Kidney (tissue), 22 donors: ENCODE measurements at places on chromosomes 7 and 10.

- no peak for DNase-seq
Observed at GRCh38 chr10:74081192-74081803, 69.3 kb downstream of the AP3M1 start.

GRCh38 chr10:79602953-79603352, 7.8 kb upstream of the SFTPA1 start:
- no peak for DNase-seq

DNA sequence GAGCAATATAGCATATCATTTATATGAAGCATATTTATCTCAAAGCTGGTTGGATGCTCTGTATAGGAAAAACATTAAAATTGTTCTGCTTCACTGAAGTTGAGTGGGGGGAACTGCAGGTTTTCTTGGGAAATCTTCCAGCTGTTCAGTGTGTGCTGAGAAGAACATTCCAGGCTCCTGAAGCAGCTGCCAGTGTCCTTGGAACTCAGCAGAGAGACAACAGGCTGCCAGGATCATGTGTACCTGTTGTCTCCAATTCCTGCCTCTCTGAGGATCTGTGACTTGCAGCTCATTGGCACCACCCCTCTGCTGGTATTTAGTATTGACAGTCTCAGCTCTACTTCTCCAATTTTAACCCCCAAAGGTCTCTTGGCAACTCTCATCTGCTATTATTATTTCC, 42.3 kb upstream of the PRKG1 start:
- DNase-seq = no peak

DNA sequence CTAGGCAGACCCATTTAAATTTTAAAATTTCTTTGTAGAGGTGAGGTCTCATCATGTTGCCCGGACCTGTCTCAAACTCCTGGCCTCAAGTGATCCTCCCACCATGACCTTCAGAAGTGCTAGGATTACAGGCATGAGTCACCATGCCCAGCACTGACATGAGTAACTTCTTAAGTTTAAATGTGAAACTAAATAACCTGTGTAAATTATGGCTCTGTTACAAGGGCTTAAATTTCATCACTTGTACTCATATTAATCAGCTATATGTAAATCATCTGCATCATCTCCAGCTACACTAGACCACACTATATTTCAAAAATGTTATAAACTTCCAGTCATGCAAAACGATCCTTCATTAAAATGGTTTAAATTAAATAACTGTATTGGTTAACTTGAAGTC, 56.1 kb downstream of the ATAD1 start:
- no peak for DNase-seq

GRCh38 chr7:151626422-151627115, 106.9 kb upstream of the RHEB start:
- DNase-seq = peak; percentile 58

- DNase-seq = no peak
Observed at GRCh38 chr10:77614778-77615625, 22.6 kb downstream of the KCNMA1 start.

DNA sequence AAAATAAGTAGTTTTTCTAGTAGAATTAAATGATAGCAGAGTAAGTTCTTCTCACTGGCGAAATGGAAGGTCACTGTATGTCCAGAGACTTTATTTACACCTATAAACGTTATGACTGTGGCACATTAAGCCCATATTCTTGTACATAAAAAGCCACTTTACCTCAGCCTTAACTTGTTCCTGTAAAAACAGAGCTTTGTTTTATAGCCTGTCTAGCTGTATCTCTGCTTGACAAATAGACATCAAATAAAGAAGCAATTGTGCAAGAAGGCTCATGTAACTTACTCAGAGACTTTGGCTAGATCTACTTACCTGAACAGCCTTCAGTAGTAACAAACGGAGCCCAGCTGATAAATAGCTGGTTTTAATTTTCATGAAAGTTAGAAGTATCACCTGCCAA, 324.1 kb upstream of the BMPER start:
- no peak for DNase-seq

GRCh38 chr10:72058989-72059842, 29.1 kb downstream of the SPOCK2 start:
- DNase-seq = no peak

GRCh38 chr7:151138153-151138851, 29.2 kb downstream of the GBX1 start:
- DNase-seq = no peak

GRCh38 chr7:55565681-55566080, 6.6 kb downstream of the VOPP1 start:
- no peak for DNase-seq

DNA sequence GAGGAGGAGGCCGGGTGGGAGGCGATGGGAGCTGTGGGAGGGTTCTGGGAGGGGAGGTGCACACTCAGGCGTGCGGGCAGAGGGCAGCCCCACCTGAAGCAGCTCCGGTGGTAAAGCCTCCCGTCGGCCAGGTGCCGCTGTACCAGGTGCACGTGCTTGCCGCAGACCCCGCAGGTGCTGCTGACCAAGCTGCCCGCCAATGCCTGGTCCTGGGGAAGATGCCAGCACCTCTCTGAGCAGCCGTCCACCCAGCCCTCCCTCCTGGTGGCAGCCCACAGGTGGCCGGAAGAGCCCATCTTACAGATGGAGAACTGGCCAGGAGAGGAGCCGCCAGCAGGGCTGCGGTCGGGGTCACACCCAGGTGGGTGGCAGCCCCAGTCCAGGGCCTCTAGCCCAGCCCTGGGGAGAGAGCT, 12.6 kb downstream of the MICALL2 start:
- DNase-seq = peak; percentile 44

GRCh38 chr10:22849077-22849805, 78.6 kb upstream of the ARMC3 start:
- peak; percentile 25 for DNase-seq

- no peak for DNase-seq
Observed at GRCh38 chr10:102473445-102474331, 22.3 kb upstream of the C10orf95 start.

GRCh38 chr10:92699518-92700381, 10.0 kb downstream of the HHEX start:
- DNase-seq = peak; percentile 63

GRCh38 chr10:69451784-69452251, 553 bp downstream of the TSPAN15 start:
- DNase-seq = peak; percentile 68

GRCh38 chr7:2687338-2687869, 598 bp upstream of the AMZ1 start:
- no peak for DNase-seq

GRCh38 chr10:7901256-7901655, 83.0 kb downstream of the TAF3 start:
- no peak for DNase-seq

DNA sequence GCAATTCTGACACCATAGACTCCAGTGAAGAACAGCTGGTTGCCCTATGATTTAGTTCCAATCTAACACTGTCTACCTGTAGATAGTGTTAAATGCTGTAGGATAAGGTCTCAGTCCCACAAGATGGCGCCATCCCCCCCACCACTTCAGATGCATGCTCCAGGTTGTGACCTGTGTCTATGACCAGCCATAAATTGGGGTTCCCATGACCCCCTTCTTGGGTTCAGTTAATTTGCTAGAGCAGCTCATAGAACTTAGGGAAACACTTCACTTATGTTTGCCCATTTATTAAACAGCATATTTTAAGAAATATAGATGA, 13.1 kb downstream of the CCSER2 start:
- no peak for DNase-seq

GRCh38 chr7:25255611-25256332, 27.5 kb upstream of the NPVF start:
- DNase-seq = no peak

DNA sequence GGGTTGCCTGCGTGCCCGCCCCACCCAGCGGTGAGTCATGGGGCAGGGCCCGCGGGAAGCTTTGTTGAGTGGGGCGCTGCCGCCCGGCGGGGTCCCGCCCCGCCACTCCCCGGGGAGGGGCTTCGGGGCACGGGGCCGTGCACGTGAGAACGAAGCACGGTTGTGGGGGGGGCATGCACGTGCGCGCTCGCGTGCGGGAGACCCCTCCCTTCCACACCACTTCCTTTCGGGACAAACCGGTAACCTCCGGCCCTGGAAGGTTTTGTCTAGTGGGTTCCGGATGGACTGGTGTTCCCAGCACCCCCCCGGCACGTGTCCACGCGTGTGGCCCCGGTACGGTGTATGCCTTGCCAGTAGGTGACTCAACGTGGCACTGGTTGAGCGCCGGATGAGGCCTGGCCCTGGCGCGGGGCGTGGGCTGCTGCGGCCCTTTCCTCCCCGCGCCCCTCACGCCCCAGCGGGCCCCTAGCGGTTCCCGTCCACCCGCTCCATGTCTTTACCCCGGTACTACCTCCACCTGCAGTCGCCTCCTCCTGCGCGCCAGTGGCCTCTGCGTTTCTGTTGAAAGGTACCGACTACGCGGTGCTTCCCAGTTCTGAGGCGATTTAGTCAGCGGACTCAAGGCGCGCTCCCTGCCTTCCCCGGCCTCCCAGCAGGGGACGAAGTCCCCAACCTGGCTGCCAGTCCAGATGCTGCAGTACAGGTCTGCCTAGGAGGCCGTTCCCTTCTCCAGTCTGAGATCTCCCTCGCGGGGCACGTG, 3.1 kb downstream of the ADIRF start:
- DNase-seq = peak; percentile 93
